ENCODE measurements at places on chromosomes 5 and 9.

DNA sequence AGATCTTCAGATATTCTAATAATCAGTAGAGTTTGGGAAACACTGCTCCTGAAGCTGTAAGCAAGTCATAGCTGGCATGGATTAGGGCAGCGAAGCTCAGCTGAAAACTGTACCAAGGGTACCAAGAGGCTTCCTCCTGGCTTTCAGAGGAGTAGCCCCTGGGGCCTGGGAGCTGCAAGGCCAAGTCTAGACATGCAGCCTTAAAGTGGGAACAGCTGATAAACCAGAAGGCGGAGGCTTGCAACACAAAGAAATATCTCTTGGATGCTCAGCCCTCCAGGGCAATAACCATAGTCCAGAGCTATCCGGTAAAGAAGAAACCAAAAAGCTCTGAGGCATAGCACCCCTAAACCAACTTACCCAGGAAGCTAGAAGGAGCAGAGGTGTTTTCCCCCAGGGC is 51.5 kb downstream of the MRPS30 start:
- no peak for DNase-seq

GRCh38 chr5:110441035-110441434 is 285.4 kb downstream of the TMEM232 start:
- no peak for DNase-seq

DNA sequence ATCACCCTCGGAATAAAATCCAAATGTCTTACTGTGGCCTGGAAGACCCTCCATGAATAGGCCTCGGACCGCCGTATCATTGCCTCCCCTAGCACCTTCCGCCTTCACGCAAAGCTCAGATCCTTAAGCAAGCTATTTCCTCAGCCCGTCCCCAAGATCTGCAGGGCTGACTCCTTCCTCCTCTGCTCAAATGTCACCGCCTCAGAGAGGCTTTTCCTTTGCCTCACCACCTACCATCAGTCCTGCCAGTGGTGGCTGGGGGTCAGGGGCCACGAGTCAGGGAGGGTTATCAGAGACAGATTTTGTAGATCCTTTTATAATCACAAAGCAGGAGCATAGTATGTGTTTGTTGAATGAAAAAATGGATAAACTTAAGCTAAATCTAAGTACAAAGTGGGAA is 74.4 kb upstream of the KIF2A start:
- DNase-seq: no peak

- DNase-seq: no peak
These were observed 4.5 kb upstream of the CARD19 start for GRCh38 chr9:93091453-93092081.

GRCh38 chr5:57410374-57411320 is 72.0 kb downstream of the ACTBL2 start:
- DNase-seq: no peak

GRCh38 chr5:33166948-33167347 is 273.8 kb upstream of the TARS1 start:
- no peak for DNase-seq

GRCh38 chr5:32130865-32131264 is 43.3 kb downstream of the GOLPH3 start:
- DNase-seq: no peak

DNA sequence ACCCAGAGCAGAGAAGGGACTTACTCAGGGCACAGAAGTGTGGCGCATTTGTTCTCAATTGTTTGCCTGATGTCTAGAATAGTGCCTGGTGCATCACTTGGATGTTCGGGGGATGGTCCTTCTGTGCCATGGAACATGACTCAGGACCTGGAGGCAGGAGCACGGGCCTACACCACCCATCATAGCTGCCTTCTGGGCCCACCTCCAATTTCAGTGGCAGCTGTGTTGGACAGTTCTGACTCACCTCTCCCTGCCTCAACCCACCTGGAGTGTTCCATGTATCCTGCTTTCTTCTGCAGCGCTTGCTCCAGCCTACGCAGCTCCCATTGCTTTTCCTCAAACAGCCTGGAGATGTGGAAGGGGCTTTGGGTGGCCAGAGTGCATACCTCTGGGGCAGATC is 12.5 kb upstream of the CXCL14 start:
- DNase-seq: no peak

GRCh38 chr9:18492612-18493011 is 18.7 kb downstream of the ADAMTSL1 start:
- no peak for DNase-seq

DNA sequence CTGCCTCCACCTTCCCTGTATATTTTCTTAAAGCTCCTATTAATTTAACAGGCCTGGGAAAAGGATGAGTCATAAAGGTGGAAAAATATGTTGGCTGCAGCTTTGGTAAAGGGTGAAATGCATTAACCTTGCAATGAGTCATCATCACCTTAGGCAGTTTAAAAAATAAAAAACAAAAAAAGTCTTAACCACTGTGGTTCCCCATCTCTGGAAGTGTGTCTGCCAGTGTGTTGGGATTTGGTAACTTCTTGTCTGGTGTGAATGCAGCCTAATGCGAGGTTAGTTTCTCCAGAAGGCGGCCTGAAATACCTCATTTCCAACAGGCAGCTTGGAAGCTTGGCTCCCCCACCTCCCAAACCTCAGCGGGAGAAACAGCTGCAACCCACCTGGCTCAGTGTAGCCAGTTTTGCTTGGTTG is 265.3 kb upstream of the GAS1 start:
- no peak for DNase-seq

DNA sequence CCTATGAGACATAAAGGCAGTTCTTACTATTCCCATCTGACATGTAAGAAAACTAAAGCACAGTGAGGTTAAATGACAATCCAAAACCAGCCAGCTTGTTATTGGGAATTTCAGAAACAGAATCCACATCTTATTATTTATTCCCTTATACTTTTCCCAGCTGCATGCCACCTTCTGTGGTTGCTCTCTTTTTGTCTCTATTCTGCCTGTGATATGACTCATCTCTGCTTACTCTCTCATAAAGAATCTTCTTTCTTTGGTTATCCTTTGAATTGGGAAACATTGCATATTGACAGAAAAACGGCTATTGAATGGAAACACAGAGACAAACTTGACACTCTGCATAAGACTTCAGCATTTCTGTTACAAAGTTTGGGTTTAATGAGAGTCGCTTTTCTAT is 183.2 kb downstream of the TLR4 start:
- DNase-seq: no peak

DNA sequence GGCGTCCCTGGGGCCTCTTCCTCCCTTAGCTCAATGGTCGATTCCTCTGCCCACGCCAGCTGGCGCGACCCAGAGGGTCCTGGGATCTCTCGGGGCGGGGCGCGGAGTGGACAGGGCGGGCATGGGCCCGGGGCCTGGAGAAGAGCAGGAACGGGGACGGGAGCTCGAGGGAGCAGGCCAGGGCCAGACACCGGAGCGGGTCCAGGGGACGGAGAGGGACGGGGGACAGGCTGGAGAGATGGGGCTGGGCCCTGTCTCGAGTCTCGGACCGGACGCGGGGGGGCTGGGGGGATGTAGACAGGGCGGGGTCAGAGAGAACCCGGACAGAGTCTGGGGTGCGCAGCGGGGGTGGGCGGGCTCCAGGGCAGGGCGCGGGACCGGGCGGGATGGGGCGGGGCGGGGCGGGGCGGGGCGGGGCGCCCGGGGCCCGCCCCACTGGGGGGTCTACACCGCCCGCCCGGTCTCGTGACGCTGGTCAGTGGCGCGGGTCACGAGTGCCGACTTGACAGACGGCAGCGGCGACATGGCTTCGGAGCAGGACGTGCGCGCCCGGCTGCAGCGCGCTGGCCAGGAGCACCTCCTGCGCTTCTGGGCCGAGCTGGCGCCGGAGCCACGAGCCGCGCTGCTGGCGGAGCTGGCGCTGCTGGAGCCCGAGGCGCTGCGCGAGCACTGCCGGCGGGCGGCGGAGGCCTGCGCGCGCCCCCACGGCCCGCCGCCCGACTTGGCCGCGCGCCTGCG is at the start of gene UAP1L1:
UAP1L1 (plus strand) TSS at position 508 of the 738 bp plus-strand sequence; CDS start at position 524, 16 bp downstream.
- DNase-seq: no peak

DNA sequence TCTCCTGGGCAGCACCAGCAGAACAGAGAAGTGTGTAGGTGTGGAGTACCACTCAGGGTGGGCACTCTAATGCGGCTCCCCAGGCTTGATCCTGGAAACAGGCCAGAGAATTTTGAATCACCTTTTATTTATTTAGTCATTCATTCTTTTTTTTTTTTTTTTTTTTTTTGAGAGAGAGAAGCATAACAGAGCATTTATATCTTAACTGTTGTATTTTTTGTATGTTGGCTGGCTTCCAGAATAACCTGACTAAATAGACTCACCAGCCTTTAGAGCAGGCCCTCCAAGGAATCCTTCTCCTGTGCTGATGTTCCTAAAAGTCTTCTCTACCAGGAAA is 153.4 kb downstream of the PIK3R1 start:
- peak; percentile 20 for DNase-seq

DNA sequence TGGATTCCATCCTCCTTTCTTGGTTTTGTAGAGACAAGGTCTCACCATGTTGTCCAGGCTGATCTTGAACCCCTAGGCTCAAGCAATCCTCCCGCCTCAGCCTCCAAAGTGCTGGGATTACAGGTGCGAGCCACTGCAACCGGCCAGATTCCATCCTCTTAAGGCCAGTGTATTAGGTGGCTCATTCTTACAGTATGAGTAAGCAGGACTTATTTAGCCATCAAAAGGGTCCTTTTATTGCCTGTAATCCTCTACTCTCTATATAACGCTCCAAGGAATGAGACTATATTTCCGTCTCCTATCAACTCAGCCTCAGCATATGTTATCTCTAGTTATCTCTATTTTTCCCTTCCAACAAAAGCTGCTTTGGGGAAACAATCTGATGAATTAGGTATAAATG is 3.0 kb upstream of the ERBIN start:
- DNase-seq: no peak

GRCh38 chr9:87641067-87641466 is 84.9 kb upstream of the CTSL start:
- DNase-seq: no peak

DNA sequence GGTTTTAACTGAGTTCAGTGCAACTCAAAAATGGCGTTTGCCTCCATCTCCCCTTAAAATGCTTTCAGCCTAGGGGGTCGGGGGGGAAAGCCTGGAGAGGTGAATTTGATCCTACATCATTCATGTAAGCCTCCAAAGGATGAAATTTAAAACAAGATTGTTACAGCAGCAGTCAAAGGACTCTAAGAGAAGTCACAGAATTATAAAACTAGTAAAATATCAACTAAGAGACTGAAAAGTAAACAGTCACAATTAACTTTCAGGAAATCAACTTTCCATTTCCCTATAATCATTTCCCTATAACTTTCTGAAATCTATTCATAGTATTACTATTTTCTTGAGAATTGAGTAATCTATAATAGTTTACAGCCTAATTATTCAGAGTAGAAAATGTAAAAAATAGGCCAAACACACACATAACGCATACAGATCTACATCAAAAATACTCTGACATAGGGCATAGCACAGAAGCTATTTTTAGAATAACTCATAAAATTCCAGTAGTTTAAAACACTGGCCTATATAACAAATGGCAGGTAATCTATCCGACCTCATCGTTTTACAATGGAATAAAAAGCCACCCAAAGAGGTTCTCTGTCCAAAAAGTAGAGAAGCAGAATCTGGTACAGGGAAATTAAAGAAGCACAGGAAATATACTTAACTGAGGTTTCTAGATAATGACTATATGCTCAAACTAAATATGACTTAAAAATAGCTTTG is 37.6 kb downstream of the FBXL17 start:
- no peak for DNase-seq

DNA sequence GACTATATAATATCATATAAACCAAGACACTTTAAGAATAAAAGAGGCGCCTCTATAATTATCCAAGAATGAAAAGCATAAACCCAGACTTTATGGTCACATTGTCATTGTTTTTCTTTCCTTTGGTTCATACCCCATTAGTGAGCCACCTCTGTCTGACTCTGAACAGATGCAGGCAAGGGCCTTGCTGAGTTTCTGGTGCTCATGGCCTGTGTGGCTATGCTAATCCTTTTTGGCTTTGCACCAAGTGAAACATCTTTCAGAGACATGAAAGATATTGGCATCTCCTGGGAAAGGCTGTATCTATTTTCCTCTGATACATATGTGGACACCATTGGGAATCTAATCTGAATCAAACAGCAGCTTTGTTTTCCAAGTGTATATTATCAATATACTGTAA is 222.5 kb downstream of the CHSY3 start:
- no peak for DNase-seq

DNA sequence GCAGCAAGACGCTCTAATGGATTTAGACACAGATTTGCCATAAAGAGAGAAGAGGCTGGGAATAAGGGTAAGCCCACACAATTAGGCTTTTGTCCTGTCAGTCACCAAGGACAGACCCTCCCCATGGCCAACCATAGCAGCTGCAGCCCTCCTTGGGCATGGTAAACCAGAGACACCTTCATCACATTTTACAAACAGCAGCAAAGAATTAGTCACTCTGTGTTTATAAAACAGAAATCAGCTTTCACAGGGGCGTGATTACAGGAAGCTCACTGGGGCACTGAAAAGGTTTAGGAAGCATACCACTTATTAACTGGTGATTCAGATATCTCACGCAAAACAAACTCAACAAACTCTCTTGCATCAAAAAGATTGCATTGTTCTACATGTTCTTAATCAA is 37.3 kb upstream of the ZNF622 start:
- no peak for DNase-seq

DNA sequence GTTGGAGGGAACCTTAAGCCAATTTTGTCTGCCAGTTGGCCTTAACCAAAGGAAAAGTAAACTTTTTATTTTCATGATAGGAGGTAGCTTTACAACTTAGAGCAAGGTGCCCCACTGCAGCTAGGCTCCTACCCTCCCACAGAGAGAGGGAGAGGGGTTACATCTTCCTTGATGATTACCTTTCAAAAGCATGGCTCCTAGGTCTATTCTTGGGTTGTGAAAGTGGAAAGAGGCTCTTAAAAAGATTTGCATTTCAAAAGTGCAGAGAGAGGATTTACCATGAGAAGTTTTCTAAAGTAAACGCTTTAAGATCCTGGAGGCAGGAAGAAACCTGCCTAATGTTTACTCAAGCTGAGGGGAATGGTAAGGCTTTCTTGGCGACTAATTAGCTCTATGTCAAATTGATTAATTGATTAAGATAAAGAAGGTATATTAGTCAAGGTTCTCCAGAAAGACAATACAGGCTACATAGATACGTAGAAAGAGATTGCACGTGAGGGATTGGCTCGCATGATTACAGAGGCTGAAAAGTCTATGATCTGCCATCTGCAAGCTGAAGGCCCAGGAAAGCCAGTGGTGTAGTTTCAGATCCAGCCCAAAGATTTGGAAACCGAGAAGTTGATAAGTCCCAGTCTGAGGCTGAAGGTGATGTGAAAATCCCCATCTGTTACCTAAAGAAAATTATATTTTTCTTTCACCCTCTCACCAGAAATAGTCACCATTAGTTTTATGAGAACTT is 333.8 kb upstream of the CTNND2 start:
- no peak for DNase-seq

GRCh38 chr9:107838766-107839165 is 349.2 kb upstream of the KLF4 start:
- DNase-seq: no peak

GRCh38 chr9:16619402-16619801 is 251.1 kb downstream of the BNC2 start:
- DNase-seq: no peak

GRCh38 chr5:26259081-26259480 is 779.3 kb downstream of the CDH9 start:
- no peak for DNase-seq

GRCh38 chr5:130045334-130045733 is 141.1 kb downstream of the CHSY3 start:
- DNase-seq: no peak

Data from NCI-H187 treated with DMSO at 0.1 percent for 48 hours (cell line).